ENCODE measurements at places on chromosomes 2 and 18. TPM values are rescaled to one million over a fixed set of nuclear protein-coding genes. Genes with fewer than 3 reads are reported as not detected.

DNA sequence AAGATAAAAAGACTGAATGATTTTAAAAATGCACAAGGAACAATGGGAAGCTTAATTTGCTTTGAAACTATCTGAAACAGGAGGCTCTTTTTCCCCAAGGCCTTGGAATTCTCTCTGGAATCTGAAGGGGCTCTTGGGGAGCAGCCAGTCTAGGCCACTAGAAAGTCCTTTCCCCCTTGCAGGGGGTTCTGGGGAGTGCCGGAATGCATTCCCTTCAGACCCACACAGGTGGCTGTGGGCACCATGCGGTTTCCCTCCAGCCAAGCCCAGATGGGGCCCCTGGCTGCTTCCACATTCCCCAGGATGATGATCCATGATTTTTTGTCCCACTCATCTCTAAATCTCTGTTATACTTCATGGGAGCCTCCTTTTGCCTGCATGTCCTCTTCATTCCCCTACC is 10.7 kb downstream of the GPR45 start:
- DNase-seq, result no peak

DNA sequence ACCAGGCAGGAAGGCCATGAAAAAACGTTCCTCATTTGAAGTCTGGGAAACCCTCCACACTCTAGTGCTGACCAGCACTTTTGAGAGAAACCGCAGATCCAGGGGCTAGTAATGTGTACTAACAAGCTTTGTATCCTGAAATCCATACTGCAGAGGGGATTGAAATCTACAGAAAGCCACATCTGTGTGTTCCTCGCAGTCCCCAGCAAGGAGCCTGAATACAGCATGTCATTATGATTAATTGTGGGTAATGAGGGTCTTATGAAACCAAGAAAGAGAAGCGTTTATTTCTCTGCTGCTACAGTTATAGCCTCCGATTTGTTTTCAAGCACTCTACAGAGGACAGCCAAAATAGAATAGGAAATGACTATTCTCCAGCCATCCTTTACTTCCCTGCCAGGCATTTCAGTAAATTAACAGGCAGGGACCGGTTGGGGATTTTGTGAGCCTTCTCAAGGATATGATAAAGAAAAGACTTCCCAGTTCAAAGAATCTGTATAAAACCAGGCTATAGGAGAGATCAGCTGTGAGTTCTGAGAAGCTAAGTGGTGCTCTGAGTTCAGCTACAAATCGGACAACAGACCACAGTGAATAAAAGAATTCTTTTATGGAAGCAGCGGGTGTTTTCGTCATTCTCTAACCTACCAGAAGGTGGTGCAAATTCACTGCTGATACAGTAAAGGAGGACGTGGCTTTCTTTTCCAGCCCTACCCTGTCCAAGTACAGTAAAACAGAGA is 133.4 kb downstream of the INSIG2 start:
- no peak for DNase-seq

DNA sequence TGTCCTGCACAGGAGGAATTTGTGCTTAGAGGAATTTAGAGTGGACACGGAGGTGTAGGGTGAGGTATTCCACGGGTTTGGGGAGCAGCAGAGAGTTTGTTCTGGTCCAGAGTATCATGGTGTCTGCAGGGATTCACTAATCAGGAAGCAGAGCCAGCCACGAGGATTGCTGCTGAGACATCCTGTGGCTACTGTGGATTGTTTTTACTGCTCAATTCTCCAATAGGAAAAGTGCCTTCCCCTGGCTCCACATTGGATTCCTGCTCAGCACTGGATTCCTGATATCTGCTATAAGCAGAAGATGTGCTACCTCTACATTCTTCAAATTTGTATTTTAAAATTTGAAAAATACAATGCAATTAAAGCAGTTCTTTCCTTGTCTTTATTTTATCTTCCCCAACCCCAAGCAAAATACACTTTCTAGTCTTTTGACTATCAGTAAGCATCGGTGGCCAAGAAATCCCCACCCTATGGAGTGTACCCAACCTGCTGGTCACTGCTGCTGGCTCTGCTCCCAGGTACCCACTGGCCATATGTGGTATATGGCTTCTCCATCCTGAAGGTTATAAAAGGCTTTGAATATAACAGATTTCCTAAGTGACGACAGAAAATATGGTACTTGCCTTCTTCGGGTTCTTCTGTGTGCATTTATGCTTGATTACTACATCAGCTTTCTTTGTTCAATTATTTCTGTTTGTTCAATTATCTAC is 1403.0 kb upstream of the NXPH2 start:
- DNase-seq, result no peak

GRCh38 chr18:41706301-41706700 is 248.7 kb upstream of the PIK3C3 start:
- DNase-seq, result no peak

DNA sequence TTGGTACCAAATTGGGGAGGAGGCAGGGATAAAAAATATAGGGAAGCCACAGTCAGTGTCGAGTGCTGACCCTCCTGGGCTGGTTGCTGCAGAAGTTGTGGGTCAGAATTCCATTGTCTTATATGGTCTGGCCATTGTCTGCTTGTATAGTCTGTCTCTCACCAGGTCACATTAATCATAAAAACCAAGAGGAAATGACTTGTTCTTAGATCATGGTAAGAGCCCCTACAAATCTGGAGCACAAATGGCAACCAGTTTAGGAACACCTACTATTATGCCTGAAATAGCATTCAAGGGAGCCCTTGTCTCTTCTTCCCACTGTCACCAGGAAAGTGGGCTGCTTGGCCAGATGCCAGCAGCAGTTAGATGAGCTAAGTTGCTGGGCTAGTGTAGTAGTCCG is 119.7 kb upstream of the RMP24 start:
- DNase-seq, result no peak

DNA sequence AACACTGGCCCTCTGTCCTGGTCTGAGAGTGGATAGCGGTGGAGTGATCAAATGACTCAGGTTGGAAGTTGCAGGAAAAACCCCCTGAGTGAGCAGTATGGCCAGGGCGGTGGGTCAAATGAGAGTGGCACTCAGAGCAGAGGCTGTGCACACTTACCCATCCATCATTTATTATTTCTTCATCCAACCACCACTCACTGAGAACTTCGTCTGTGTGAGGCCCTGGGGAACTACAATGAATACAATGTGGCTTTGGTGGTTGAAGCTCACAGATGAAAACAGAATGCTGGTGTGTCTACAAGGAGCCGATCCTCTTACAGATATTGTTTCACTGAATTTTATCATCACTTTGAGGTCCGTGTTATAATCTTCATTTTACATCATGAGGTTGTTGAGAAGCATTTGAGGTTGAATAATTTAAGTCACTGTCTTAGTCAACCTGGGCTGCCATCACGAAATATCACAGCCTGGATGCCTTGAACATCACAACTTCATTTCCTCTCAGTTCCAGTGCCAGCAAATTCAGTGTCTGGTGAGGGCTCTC is 73.4 kb upstream of the ID2 start:
- no peak for DNase-seq

DNA sequence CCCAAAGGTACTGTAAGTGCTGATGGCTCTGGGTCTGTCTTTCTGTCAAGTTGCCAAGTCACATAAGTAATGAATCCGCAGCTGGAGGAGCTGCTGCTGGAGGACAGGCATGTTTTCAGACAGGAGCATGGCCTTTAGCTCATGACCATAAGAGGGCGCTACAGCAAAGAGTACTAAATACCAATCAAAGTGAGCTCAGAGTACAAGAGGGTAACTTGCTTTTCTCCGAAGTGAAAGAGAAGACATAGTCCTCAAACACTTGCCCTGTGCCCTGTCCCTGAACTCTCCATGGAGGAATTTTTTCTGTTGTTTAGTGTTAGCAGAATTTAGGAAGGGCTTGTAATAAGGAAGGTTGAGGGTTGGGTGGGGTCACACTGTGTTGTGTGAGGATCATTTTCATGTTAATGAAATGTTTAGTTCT is 58.0 kb upstream of the EML6 start:
- DNase-seq, result no peak

GRCh38 chr18:9731380-9731779 is 23.3 kb downstream of the RAB31 start:
- no peak for DNase-seq

Gene MORN2
- total RNA-seq, result 15.2 TPM

DNA sequence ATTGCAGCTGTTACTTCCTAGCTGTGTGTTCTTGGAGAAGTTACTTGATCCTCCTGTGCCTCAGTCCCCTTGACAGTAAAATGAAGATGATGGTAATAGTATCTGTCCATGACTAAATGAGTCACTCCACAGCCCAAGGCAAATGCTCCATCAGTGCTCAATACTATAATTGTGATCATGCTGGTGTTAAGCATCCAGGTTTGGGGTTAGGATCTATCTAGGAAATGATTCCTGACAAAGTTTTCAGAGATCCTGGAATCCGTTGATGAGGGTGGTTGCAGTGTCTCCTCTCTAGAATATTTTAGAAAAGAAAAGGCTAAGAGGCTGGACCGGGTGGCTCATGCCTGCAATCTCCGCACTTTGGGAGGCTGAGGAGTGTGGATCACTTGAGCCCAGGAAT is 2.7 kb upstream of the PRELID3A start:
- no peak for DNase-seq

- DNase-seq, result no peak
These were observed 195.5 kb downstream of the TTC32 start for GRCh38 chr2:19706332-19706731.

Gene GAL3ST2
- not detected for total RNA-seq

Gene BMP10
- not detected for total RNA-seq

DNA sequence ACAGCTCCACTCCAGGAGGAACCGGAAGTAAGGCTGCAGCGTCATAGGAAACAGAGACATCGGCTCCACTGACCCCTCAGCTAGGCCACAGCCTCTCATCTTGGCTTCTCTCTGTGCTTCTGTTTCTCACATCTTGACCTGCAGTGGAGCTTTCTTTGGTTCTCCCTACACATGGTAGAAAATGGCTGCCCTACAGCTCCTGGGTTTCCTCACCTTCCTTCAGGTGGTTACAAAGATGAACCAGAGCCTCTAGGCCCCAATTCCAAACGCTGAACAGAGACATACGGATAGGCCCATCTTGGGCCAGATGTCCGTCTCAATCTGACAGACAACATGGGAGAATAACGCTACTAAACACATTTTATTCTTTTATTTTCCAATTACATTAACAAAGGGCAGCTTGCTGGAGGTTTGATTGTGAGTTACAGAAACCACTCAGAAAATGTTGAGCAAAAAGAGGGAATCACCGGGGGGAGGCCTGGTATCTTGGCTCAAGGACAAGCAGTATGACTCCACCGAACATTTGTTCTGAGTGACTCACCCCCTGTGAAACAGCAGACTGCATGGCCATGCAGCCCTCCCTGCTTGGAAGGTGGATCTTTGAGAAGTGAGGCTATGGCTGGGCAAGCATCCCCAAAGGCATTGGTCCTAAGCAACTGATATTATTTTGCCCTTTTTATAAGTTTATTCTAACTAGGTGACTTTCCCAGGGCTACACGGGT is 303.5 kb downstream of the CDCA7 start:
- no peak for DNase-seq

Gene POTEJ
- not detected for total RNA-seq

DNA sequence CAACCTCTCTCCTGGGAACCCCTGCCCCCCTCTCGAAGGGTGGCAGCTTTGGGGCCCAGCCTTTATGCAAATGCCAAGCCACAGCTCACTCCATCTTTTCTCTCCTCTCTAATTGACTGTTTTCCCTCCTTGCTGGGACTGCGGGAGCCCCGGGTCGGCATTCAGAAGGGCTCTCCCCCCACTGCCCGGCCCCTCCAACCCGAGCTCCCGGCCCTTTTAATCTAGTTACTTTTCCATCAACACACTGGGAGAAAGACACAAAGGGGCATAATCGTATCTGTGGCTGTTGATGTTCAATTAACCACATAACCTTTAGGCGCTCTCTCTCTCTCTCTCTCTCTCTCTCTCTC is 95.4 kb downstream of the INHBB start:
- no peak for DNase-seq

Gene MC2R
- not detected for total RNA-seq

GRCh38 chr18:67260841-67261240 is 255.7 kb downstream of the DSEL start:
- no peak for DNase-seq

Gene ELOA2
- total RNA-seq, result not detected

GRCh38 chr2:124402274-124402673 is 377.2 kb downstream of the CNTNAP5 start:
- DNase-seq, result no peak
